ENCODE measurements at places on chromosomes 5 and 9.

DNA sequence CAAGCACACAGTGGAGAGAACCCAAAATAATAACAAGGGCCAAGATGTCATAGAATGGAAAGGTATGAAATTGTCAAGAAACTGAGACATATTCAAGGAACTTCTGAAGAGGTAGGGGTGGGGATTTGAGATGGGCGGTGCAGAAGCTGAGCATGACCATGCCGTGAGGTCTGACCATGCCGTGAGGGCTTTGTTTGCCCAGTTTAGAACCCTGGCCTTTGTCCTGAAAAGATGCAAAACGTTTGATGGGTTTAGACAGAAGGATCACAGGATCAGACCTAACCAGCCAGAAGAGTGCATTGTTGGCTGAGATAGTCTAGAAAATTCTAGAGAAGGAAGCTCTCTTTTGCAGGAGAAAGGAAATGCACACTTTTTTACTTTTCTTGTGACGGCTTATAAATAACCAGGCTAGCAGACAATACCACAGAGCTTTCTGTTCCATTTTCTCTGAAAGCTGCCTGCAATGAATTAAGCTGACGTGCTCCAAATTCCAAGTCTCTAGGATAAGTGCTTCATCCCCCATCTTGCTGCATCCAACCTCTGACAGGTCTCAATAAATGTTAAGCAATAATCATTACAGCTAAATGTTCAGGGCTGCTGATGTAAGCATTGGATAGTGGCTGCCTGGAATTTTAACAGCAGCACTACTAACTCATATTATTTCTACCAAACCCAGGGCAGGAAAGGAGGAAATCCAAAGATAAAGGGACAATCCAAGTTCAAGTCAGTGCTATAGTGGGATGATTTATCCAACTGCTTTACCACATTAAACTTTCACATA, 110.9 kb upstream of the IL6ST start:
- no peak for DNase-seq

DNA sequence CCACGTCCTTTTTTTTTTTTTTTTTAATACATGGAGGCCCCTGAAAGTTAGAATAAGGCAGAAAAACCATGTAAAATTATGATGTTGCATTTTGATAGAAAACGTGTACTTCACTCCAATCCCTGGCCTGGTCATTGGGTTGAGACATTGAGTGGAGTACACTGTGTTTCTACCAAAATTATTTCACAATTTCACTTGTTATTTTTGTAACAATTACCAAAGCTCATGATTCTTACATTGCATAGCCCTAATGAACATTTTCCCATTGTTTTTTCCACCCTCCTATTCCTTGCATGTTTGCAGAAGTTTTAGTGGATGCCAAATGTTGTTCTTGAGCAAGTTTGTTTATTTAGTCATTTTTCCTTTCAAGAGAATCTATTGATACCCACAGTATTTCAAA, 21.9 kb downstream of the MAMDC2 start:
- no peak for DNase-seq

DNA sequence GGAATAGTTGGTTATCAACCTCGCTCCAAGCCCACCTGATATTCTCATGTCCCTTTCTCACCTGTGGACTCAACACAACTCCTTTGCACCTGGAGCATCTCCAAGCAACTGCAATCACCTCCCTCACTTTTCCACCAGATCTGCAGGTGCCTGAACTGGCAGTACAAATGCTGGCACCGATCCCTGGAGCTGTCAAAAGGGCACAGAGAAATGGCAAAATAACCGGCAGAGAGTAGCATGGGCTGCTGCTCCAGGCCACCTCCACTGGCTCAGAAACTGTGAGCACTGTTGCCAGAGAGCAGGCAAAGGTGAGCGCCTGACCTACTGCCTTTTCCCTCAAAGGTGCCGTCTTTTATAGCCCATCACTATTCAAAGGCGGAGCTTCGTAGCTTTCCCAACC, 14.7 kb downstream of the EQTN start:
- no peak for DNase-seq

DNA sequence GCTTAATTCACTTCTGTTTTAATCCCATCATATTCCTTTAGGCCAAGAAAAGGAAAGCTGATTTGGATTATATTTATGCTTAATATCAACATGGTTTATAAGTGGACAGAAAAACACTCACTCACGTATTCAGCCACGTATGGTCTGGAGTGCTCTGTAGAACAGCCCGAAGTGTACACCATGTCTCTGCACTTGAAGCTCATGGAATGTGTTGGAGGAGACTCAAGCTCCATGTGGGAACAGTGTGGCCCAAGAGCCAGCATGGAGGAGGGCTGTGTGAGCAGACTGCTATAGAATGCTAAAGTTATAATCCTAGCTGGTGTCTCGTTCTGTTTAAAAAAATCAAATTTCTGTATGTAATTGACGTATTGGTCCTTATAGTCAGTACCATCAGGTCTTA, 32.9 kb downstream of the OTULINL start:
- no peak for DNase-seq

GRCh38 chr5:140977003-140977402, 10.7 kb downstream of the PCDHAC2 start:
- no peak for DNase-seq

DNA sequence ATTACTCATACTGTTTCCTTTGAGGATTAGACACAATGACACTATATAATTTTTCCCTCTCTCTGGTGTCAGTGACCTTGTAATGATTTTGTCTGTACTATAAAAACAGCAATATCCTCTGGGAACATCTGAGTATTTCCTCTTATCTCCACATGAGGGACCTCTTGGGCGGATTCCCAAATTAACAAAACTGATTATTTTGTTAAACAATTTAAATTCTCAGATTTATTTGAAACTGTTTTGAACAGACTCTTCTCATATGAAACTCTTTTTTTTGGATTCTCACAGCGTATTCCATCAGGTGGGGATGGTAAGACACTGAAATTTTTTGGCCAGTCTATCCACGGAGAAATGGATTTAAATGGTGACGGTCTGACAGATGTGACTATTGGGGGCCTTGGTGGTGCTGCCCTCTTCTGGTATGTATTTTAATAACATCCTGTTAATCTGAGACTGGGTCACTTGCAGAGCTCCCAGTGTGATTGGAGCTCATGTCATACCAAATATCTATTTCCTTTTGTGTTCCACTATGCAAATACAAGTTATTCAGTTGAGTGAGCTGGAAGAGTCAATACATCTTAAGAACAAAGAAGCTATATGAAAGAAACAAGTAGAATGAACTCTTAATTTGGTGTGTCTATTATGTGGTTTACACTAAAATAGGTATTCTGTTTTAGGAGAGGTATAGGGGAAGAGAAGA, 73.8 kb upstream of the ITGA2 start:
- peak; percentile 0 for DNase-seq

- DNase-seq: peak; percentile 27
These were observed 960 bp downstream of the NR2F1 start for GRCh38 chr5:93583768-93584595.

DNA sequence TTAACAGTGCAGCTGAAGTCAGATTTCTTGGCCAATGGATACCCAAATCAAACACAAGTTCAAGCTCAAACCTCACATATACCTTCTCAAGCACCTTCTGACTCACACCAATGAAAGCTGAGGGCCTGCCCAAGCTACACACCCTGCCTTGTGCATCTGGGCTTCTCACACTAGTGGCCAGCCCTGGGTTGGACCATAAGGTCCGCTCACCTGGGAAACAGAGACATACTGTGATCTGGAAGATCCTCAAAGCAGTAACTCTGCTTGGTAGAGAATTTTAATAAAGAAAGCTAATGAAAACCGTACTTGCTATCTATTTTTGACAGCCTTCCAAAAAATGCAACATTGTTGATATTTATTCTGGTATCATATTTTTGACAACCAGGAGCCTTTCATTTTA, 7.4 kb upstream of the TRPM3 start:
- no peak for DNase-seq

- DNase-seq: no peak
These were observed 18.3 kb upstream of the ORM1 start for GRCh38 chr9:114304416-114305188.

DNA sequence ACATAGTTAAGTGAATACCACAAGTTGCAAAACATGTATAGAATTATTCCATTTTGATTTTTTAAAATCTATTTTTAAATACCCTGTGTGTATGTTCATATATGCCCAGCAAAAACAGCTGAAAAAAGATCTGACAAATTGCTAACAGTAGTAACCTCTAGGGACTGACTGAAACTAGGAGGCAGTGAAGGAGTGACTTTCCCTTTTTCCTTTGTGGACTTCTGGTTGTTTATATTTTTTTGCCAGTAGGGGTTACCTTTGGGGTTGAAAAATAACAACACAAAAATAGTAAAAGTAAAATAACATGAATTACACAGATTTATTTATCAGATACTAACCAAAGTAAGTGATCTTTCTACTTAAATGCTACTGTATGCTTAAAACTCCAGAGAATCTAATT, 2.9 kb downstream of the MEGF9 start:
- no peak for DNase-seq

GRCh38 chr5:55344392-55344992, 36.7 kb downstream of the MTREX start:
- peak; percentile 26 for DNase-seq

- DNase-seq: no peak
These were observed 520.4 kb downstream of the RAB3C start for GRCh38 chr5:59103303-59103702.
